ENCODE measurements at places on chromosomes 13 and 19.

DNA sequence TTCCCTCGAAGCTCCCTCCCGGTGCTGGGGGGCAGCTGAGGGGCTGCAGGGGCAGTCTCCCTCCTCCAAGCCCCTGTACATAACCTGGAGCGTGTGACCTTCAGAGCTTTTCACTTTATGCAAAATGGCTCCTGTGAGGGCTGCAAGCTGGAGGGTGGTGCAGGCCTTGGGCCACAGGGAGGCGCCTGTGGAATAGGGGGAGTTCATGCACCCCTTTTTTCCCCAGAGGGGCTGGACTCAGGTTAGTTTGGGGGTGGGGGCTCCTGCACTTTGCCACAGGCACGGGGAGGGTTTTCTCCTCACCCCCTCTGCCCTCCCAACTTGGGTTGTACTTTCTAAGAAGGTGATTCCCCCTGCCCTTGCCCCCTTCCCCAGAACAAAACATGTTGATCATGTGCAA lies 6.6 kb upstream of the PRR19 start:
- peak; percentile 24 for DNase-seq

DNA sequence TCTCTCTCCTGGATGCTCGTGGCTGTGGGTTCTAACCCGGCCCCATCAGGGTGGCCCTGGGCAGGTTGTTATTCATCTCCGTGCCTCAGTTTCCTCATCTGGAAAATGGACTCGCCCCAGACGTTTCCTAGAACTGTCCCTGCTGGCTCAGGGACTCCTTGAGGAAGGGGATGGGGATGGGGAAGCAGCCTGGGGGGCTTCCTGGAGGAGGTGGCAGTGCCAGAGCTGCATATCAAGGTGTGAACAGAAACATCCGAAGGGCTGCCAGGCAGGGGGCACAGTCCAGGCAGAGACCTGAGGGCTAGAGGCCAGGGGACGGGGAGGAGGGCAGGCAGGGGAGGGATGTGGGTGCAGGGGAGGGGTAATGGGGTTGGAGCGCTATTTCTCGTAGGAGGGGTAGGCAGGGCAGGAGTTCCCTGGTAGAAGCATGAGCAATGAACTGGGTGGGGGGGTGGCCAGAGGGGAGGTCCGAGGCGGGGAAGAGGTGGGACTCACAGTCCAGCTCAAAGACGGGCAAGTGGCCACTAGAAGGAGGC lies 3.6 kb upstream of the ELANE start:
- no peak for DNase-seq

DNA sequence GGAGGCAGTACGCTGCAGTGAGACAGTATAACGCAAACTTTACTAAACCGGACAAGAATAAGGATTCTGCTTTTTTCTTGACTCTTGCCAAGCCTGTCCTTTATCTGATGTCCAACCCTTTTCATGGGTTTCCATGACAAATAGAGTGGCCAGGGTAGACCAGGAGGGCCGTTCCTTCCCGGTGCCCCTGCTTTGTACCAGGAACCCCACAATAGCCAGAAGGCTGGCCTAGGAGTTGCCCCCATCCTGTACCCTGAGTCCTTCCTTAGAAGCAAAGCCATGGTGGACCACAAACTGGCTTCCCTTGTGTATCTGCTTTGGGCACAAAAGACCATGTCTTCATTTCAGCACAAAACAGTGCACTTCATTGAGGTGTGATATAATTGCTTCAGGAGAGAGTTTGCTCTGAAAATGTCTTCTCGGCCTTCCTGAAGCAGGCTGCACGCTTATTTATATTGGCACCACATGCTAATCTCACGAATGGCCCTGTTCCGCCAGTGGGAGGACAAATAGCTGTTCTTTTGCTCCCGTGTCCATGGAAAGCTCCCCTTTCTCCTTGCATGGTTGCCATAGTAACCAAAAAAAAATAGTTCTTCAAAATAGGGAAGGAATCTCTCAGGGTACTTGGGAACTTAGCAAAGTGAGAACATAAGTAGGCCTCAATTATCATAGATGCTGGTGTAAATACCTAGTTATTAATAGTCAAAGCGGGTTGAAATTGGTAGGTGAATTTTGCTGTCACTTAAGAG lies 222.1 kb downstream of the ZIC5 start:
- DNase-seq = no peak

- no peak for DNase-seq
These were observed 383.1 kb downstream of the FGF14 start for GRCh38 chr13:102018716-102019115.

- DNase-seq = no peak
These were observed 3.8 kb upstream of the GNG7 start for GRCh38 chr19:2706251-2706650.

GRCh38 chr19:51372021-51372648 lies 319 bp downstream of the NKG7 start:
- no peak for DNase-seq

DNA sequence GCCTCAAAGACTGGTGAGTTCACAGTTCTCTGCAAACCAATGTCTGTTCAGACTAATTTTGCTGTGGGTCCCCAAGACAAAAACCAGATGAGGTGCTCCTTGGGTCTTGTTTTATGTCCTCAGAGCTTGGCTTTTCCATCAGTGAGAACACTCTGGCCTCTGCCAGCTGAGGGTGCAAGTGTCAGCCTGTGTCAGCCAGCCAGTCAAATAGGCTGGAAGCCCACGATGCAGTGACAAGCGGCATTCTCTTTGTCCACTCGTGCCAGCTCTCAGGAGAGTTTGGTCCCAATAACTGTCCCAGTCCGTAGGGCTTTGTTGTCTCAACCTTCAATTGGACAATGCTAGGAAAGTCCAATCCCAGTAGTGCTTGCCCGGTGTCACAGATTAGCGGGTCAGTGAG lies 9.4 kb upstream of the AKT2 start:
- no peak for DNase-seq

DNA sequence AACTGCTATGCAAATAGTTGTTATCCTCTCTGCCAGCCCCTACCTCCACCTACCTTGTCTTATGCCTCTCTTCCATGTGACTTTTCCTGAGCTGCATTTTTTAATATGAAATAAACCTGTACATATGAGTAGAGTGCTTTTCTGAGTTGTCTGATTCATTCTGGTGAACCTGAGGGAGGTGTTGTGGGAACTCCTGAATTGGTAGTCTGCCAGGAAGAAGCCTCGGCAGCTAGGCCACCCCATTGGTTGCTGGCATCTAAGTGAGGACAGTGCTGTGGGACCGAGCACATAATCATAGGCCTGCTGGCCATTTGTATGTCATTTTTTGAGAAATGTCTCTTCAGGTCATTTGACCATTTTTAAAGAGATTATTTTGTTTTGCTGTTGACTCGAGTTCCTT lies 1146.8 kb downstream of the UQCRFS1 start:
- no peak for DNase-seq

DNA sequence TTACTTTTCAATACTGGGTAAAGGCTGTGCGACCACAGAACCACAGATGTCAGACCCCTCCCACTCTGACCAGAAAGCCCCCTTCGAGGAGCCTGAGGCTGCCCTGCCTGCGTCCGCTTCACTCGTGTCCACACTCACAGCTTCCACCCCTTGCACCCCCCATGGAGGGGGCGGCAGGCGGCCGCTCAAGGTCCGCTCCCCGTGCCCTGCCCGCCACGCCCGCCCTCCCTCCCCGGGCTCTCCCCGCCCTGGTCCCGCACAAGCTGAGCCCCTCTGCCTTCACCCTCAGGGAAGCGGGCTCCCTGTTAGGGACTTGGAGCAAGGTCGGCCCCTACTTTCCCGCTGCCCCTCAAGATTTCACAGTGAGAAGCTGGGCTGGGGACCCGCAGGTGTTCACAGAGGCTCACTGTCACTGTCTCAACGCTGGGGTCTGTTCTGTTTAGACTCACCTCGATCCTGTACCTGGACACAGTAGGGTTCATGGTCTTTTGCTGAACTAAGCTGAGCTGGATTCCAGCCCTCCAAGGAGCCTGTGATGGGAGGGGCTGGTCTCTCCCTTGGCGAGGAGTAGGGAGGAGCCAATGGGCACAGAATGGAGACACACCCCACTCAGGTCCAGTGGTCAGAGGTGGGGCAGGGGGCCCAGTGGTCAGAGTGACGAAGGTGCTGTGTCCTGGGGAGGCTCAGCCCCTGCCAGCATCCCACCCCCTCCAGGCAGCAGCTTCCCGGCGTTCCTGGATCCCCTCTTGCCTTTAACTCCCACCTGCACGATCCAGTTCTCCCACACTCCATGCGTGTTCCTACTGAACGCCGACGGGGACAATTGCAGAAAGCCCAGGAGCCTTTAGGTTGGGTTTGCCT lies 69.5 kb downstream of the SPACA7 start:
- DNase-seq = no peak

DNA sequence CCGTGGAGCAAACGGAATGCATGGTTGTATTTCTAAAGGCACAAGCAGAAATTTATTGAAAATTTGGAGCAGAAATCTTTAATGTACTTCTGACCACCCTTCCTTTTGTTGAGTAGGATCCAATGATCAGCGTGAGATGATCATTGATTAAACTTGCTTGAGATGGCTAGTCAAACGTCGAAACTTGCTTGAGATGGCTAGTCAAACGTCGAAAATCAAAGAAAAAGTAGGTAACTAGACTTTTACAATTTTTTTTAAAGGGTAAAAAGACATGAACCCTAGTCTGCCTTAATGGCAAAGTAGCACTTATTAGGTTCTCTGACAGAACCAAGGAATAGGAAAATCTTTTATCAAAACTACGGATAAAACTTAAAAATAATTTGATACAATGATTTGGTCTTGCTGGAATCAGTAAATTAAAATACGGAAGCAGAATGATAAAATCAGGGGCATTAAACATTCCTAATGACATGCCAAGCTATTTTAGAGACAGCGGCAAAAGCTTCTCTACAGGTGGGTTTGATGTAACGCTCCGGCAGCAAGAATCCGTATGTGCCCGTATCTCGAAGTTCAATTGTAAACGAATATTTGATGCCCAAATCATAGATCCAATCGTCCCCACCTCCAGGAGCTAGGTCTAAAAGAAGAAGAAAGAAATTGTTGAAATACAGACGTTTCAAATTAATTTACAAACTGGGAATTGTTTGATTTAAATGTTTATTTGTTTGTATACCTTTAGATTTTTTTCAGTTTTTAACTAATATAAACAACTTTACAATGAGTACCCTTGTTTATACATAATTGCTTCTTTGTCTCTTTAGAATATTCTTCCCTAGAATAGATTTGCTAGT lies 841 bp upstream of the ZC3H13 start:
- DNase-seq = no peak

DNA sequence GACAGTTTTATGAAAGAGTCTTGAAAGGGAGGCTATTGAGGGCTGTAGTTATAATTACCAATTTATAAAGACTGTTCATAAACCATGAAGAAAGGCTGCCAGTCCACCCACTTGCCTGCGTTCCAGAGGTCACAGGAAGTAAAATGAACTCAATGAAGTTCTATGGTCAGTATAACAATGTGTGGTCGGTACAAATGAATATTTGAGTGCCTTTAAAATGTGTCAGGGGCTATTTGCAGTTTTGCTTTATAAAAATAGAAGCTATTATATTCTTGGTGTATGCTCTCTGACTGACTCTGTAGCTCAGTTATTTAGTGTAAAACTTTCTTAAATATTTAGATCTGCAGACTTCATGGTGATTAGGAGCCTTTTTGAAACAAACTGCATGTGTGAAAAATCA lies 47.0 kb downstream of the ESD start:
- DNase-seq = no peak

DNA sequence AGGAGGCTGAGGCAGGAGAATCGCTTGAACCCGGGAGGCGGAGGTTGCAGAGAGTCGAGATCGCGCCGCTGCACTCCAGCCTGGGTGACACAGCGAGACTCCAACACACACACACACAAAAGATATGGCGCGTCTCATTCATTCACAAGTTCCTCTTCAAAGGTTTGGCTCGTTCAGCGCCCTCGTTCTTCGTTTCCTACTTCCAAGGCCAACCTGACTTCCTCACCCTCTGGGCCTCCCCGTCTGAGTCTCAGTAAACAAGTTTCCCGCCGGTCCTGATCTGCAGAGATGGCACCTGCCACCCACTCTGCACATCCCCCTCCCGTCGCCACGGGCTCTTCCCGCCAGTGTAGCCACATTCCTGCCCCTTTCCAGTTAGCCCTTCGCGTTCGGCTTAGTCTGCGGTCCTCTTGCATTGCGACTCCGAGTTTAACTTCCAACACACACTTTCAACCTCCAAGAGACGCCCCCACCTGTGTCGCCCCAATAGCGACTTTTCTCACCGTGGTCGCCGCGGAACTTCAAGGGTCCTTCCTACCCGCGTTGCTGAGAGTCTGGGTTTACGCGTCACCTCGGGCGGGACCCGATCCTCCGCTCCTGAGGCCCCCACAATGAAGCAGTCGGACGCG lies 1.3 kb upstream of the BSG start:
- DNase-seq = no peak

DNA sequence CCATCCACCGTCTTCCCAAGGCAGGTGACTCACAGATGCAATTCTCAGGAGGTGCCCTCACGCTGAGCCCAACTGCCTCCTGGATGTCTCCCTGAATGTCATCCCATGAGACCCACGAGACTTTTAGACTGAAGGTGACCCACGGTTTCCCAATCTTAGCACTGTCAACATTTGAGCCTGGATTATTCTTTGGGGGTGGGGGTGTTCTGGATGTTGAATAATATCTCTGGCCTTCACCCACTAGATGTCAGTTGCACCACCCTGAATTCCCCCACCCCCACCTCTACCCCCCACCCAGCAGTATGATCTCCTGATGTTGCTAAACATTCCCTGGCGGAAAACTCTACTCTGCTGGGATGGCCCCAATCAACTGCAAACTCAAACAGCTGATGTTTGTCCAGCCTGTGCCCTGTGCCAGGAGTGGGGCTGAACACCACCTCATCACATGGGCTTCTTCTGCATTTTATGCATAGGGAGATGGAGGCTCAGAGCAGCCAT lies 2.2 kb upstream of the CYP4F22 start:
- no peak for DNase-seq

- DNase-seq = peak; percentile 78
These were observed 4.3 kb upstream of the C19orf25 start for GRCh38 chr19:1483131-1483978.

GRCh38 chr19:54387991-54388801 lies 23.5 kb upstream of the LAIR1 start:
- no peak for DNase-seq

DNA sequence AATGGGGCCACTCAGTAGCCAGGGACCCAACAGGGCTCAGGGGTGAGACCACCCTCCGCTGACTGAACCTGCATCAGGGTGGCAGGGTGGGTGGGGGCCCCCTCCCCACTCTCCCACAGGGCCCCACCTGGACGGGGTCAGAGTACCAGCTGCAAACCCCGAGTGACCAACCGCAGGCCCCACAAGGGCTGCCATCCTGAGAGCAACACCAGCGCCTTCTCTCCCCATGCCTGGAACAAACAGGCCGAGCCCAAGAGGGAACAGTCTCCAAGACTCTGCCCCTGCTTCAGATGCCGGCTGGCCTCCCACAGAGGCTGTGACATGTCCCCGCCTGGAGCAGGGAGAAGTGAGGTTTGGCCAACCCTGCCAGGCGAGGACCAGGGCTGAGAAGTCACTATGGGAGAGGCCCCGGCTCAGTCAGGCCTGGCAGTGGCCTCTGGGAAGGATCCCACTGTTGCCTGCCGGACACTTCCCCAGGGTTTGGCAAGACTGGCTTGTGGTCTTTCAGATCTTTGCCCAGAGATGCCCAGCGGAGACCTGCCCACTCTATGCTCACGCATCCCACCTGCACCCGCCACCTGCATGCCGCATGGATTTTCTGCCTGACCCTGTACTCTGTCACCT lies 27.2 kb downstream of the MPND start:
- no peak for DNase-seq

Measured in left lung (tissue), 14 donors.